ENCODE measurements at places on chromosomes 1 and 21. TPM values are rescaled to one million over a fixed set of nuclear protein-coding genes. Genes with fewer than 3 reads are reported as not detected.

- no peaks in the 10 kb centered on the region for H3K4me1 ChIP-seq
- no peak overlapping the region for H3K4me3 ChIP-seq
- H3K36me3 ChIP-seq = no peaks in the 10 kb centered on the region
- no peaks in the 10 kb centered on the region for H3K27me3 ChIP-seq
Measured at GRCh38 chr1:2561898-2562895, 6.0 kb downstream of the TNFRSF14 start.

- H3K4me1 ChIP-seq = no peaks in the 10 kb centered on the region
- no peak overlapping the region for H3K4me3 ChIP-seq
- DNase-seq = no peak
- no peaks in the 10 kb centered on the region for H3K27me3 ChIP-seq
- no peak overlapping the region for H3K27ac ChIP-seq
Measured at GRCh38 chr1:211198111-211198510, 61.1 kb upstream of the RCOR3 start.

DNA sequence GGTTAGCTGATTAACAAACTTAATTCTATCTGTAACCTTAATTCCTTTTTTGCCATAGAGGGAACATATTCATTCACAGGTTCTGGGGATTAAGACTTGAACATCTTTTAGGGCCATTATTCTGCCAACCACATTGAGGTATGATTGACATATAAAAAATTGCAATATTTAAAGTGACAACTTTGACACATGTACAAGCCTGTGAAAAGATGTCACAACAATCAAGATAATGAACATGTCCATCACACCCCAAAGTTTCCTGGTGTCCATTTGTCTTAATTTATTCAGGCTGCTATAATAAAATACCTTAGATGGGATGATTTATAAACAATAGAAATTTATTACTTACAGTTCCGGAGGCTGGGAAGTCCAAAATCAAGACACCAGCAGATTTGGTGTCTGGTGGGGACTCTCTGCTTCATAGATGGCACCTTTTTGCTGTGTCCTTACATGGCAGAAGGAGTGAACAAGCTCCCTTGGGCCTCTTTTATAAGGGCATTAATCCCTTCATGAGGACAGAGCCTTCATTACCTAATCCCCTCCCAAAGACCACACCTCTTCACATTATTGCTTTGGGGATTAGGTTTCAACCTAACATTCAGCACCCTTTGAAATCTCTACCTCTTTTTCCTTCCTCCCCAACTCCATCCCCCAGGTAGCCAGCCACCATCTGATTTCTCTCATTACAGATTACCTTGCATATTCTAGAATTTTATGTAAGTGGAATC lies 33.0 kb upstream of the TP53BP2 start:
- no peak overlapping the region for H3K4me3 ChIP-seq
- H3K4me1 ChIP-seq = no peaks in the 10 kb centered on the region
- no peaks in the 10 kb centered on the region for H3K36me3 ChIP-seq

GRCh38 chr21:45030682-45031570 lies 43.5 kb upstream of the ADARB1 start:
- H3K36me3 ChIP-seq = no peaks in the 10 kb centered on the region
- DNase-seq = no peak
- H3K4me1 ChIP-seq = no peaks in the 10 kb centered on the region

DNA sequence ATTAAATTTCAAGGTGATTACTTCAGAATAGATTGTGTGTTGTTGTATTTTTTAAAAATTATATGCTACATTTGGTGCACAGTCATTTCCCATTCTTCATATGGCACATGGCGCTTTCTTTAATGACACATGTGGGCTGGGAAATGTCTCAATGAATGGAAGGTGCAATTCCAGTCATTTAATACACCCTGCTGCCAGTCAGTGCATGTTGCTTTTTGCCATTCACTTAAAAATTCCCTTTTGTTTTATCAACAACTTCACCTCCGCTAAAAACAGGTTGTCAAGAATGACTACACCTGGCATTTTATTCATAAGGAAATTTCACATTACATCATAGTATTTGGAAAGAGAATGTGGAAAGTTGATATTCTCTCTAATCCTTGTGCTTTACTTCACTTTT lies 716.4 kb upstream of the ADAMTS5 start:
- no peaks in the 10 kb centered on the region for H3K36me3 ChIP-seq
- H3K4me1 ChIP-seq = no peaks in the 10 kb centered on the region
- no peak overlapping the region for H3K27ac ChIP-seq
- no peaks in the 10 kb centered on the region for H3K27me3 ChIP-seq

- H3K36me3 ChIP-seq = no peaks in the 10 kb centered on the region
- no peak overlapping the region for H3K4me3 ChIP-seq
- no peaks in the 10 kb centered on the region for H3K4me1 ChIP-seq
- H3K27ac ChIP-seq = no peak overlapping the region
- DNase-seq = no peak
Measured at GRCh38 chr1:42040159-42040558, 113.1 kb upstream of the GUCA2B start.

DNA sequence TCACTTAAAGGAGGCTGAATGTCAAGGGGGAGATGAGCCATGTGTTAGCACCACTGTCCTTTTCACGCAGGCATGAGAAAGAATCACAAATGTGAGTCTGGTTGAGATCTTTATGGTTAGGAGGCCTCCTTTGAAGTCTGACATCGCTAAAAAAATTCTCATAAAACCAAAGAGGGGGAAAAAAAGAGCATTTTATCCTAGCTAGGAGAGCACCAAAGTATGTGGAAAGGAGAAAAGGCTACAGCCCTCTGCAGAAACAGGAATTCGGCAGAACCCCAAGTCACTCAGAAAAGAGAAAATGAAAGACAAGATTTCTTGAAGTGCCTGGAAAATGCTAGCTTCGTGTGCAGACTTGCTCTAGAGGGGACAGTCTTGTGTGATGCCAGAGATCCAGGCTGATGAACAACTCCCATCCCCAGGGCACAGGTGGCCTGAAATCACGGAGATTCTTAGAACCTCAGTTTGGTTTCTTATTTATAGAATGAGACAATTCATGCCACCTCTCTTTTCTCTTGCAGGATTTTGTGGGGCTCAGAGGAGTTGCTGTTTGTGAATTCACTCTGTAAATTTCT lies 61.5 kb downstream of the RUNX1 start:
- H3K27me3 ChIP-seq = no peaks in the 10 kb centered on the region
- no peak overlapping the region for H3K27ac ChIP-seq
- H3K4me3 ChIP-seq = no peak overlapping the region

GRCh38 chr1:165877940-165878556 lies 50.6 kb downstream of the UCK2 start:
- no peak for DNase-seq
- no peak overlapping the region for H3K27ac ChIP-seq
- H3K4me3 ChIP-seq = no peak overlapping the region
- no peaks in the 10 kb centered on the region for H3K27me3 ChIP-seq
- 0 out of 2 replicates have a peak, but pooled peaks cover 8% of the 10 kb centered on the region for H3K4me1 ChIP-seq

DNA sequence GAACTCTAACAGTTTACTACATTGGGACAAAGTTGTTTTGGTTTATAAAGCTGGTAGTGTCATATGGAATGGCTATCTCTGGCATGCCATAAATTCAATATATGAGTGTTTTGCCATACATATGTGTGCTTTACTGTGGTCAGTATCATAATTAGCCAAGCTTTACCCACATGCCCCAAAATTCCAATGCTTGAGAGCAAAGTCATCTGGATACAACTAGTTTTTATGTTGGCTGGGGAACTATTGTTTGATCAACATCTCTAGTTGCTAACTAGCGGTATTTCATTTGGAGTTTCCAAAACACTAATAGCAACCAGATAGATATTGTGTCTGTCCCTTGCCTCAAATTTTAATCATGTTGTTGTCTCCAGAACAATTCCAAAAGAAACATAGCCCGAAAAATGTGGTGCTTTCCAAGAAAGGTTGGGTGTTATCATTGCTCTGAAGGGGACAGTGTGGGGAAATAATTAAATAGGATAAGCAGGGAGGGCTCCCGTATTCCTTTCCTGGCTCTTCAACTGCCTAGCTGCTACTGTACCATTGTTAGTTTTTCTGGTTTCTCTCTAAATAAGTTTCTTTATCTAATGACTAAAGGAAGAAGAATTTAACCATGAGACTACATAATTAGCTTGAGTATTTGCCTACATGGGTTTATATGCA lies 136.1 kb downstream of the TGFB2 start:
- DNase-seq = no peak
- H3K4me3 ChIP-seq = no peak overlapping the region
- H3K27me3 ChIP-seq = no peaks in the 10 kb centered on the region
- H3K27ac ChIP-seq = peak overlapping the region; percentile 32
- peaks cover 34% of the 10 kb centered on the region for H3K4me1 ChIP-seq
- no peaks in the 10 kb centered on the region for H3K36me3 ChIP-seq

The C1orf116 gene
- 10.4 TPM for total RNA-seq

The GJB3 gene
- total RNA-seq = 0.88 TPM

The HUNK gene
- total RNA-seq = 7.5 TPM

The RIPPLY3 gene
- 0.91 TPM for total RNA-seq

Measured in Caco-2 (cell line).